Activated CD4-positive, alpha-beta T cell treated with anti-CD3 and anti-CD28 coated beads for 48 hours (primary cell): ENCODE measurements at places on chromosomes 11 and 22.

DNA sequence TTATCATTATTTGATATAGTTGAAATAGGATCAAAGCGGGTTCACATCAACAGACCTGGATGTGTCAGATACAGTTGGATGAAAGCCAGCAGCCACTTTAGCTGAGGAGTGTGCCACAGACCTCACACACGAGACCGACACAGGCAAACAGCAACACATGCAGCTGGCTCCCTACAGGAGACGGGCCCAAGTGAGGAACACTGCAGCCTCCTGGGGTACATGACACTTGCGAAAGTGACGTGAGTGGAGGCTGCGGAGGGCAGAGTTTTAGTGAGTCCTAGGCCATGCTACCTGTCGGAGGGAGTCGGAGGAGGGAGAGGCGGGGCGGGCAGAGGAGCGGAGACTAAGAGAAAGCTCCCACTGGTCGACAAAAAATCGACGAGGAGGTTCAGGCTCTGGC lies 100.9 kb upstream of the BID start:
- no peak for DNase-seq

- no peak for DNase-seq
These were observed 656.3 kb downstream of the NTM start for GRCh38 chr11:132026746-132027145.

- no peak for DNase-seq
These were observed 81.6 kb upstream of the CCDC90B start for GRCh38 chr11:83367745-83368144.

DNA sequence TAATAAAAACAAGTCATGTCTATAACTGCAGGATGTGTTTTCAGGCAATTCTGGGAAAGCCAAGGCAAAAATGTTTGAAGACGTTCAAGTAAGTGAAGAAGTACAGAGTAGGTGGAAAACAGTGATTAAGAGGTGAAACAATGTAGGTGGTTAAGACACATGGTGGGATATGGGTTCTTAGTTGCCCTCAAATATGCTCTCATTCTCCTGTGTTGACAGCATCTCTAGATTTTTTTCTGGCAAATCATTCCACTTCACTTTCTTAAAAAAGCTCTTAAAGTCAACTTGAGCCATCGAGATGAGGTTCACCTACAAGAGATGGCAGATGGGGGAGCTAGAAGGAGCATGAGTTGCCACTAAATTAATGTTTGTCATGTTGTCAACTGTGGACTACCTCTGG lies 1041.0 kb upstream of the CNTN5 start:
- no peak for DNase-seq

- no peak for DNase-seq
These were observed 46.2 kb upstream of the LMO1 start for GRCh38 chr11:8309862-8310261.

DNA sequence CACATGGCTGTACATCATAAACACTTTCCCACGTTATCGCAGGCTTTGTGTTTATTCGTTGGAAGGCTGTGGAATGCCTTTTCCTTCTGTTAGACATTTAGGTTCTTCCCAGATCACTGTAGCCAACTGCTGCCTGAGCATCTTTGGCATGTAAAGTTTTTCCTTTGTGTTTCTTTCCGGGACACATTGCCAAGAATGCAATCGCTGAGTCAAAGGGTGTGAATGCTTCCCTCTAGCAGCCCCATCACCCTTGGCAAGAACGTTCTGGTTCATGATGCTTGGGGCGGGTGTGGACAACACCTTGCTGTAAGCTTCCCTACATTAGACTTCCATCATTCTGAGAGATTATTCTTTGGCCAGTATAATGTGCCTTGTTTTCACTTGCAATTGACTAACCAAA lies 136.2 kb downstream of the OSBP2 start:
- DNase-seq, result no peak

DNA sequence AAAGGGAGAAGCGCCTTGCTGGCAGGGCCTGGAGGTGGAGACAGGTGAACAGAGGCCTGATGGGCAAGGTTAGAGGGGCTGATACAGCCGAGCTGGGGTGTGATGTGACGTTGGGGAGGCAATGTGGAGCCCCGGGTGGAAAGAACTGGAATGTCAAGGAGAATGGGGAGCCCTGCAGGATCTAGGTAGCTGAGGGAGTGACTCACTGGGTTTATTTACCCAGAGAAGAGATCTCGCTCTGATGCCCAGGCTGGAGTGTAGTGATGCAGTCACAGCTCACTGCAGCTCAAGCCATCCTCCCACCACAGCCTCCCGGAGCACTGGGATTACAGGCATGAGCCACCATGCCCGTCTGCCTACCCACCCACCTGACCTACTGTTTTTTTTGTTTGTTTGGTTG lies 1.9 kb upstream of the CYB5R3 start:
- no peak for DNase-seq

GRCh38 chr11:131866535-131867400 lies 496.4 kb downstream of the NTM start:
- DNase-seq, result no peak
